Fibroblast of lung (primary cell): ENCODE measurements at places on chromosomes 16 and 17. TPM values are rescaled to one million over a fixed set of nuclear protein-coding genes. Genes with fewer than 3 reads are reported as not detected.

DNA sequence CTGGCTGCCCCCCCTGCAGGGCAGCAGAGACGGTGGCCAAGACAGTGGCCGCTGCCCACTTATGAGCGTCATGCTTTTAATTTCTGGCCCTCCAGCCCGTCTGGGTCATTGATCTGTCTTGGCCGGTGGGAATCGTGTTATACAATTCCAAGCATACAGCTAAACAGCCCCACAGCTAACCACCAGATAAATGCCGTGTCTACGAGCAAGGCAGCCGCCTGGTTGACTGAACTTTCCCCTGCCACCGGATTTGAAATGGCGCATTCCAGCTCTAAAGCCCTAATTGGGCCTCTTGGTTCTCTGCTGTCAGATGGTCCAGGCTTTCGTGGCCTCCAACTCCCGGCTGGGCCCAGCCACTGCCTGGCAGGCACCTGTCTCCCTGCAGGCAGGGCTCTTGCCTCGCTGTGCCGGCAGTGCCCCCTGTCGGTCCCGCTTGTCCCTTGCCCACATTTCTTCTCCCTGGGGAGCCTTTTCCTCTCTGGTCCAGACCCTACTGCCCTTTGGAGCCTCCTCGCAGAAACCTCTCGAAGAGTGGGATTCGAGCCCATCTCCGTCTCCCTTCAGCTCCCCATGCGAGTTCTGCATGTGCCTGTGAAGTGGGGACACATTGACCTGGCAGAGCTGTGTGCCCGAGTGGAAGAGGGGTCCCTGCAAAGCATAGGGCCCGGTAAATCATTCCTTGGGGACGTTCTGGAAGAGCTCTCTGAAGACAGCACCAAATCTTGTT lies 1.8 kb upstream of the RBFOX3 start:
- DNase-seq: peak; percentile 8

C1QTNF8 gene
- not detected in 2 replicates for total RNA-seq

DNA sequence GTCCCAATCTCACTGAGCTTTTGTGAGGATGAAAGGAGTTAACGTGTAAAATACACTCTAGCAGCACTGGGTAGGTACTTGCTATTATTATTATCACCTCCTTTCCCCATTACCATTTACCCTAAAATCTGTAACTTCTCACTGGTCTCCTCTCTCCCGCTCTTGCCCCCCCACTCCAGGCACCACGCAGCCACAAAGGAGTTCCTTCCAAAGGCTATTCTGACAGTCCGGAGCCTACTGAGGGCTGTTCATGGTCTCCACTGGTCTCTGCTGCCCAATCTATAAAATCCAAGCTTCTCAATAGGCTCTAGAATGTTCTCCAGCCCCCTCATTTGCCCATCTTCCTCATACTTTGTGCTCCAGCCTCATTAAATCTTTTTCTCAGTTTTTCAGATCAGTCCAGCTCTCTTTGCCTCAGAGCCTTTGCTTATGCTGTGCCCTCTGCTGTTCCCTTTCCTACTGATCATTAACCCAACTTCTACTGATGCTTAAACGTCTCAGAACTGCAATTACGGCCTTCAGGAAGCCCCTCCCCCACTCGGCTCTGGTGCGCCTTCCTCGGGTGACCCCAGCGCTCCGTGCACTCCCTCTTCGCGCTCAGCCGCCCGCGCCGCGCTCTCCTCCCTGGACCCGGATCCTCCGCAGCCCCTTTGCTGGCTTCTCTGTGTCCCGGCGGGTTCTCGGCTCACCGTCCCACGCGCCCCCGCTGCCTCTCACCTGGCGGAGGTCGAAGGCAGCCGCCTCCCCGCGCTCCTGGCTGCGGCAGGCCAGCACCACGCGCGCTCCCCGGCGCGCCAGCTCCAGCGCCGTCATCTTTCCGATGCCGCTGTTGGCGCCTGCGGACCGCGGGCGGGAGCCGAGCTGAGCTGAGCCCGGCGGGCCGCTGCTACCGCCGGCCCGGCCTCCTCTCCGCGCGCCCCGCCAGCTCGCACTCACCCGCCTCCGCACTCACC lies 737 bp downstream of the DHRS13 start:
- peak; percentile 8 for DNase-seq

APPBP2 gene
- 46.0 and 58.1 TPM in 2 replicates for total RNA-seq

GRCh38 chr17:59330053-59330942 lies 1.2 kb upstream of the YPEL2 start:
- no peak for DNase-seq

DNA sequence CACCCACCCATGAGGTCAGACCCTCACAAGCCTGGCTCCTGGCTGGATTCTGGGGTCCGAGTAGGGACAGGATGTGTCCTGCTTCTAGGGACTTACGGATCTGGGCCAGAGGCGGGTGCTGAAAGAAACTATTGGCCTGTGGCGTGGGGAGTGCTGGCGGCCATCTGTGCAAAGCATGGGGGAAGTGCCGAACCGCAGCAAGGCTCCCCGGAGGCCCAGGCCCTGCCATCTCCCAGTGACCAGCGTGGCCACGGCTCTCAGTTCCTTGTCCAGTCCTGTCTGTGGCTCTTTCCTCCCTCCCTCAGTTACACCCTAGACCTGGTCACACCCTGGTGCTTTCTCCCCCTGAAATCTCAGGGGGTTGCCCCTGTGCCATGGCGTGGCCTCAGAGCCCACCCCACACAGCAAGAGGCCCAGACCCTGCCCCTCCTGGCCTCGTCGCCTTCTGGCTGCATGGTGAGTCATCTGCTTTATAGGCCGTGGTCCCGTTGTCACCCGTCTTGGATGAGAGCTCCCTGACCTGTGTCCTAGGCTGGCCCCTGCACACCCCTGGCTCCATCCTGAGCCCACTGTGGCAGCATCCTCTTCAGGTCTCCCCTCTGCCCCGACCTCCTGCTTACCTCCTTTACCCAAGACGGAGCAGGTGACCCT lies 54.5 kb downstream of the PRMT7 start:
- no peak for DNase-seq

HSBP1 gene
- total RNA-seq: 111 and 184 TPM in 2 replicates

ADAD2 gene
- total RNA-seq: not detected in 2 replicates

DNA sequence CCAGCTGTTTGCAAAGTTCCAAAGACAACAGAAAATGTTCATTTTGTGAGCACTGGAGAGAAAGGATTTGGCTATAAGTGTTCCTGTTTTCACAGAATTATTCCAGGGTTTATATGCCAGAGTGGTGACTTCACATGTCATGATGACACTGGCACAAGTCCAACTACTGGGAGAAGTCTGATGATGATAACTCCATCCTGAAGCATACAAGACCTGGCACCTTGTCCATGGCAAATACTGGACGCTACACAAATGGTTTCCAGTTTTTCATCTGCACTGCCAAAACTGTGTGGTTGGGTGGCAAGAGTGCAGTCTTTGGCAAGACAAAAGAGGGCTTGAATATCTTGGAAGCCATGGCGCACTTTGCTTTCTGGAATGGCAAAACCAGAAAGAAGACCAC lies 385.0 kb downstream of the CDH11 start:
- no peak for DNase-seq

GRCh38 chr16:20878682-20879147 lies 21.4 kb downstream of the DCUN1D3 start:
- no peak for DNase-seq
